ENCODE measurements at places on chromosomes 1 and 21. TPM values are rescaled to one million over a fixed set of nuclear protein-coding genes. Genes with fewer than 3 reads are reported as not detected.

The BARHL2 gene
- 1.5 TPM for total RNA-seq

The PLA2G2A gene
- not detected for total RNA-seq

The EDN2 gene
- not detected for total RNA-seq

GRCh38 chr21:36750576-36750959, 51.7 kb downstream of the SIM2 start:
- no peak for DNase-seq

GRCh38 chr1:21874778-21875547, 62.1 kb downstream of the HSPG2 start:
- DNase-seq = no peak

DNA sequence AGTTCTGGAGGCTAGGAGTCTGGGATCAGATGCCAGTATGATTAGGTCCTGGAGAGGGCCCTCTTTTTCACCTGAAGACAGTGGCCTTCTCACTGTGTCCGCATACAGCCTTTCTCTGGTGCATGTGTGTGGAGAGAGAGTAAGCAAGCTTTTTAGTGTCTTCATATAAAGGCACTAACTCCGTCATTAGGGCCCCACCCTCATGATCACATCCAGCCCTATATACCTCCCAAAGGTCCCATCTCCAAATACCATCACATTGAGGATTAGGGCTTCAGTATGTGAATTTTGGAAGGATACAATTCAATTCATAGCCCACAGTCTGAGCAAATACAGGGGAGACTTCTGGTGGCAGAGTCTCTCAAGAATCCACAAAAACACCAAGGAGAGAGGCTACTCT, 176.6 kb downstream of the BACH1 start:
- DNase-seq = no peak

DNA sequence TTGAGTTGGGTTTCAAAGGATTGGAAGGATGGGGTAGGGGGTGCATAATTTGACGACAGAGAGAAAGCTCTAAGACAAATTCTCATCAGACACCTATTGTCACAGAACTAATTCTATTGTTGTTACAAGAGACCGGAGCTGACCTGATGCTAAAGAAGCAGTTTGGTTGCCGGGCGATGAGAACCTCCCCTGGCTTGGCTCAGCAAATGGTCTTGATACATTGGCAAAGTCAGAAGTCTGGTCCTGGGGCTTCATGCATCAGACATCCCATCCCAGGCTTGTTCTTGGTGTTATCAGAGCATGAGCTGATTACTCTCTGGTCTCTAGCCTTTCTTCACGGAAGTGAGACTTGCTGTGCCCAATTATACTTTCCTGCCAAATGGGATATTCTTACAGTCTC, 15.4 kb downstream of the TRIM67 start:
- DNase-seq = no peak

GRCh38 chr1:29924017-29924431, 687.7 kb downstream of the PTPRU start:
- DNase-seq = no peak

GRCh38 chr1:10308001-10308400, 90.9 kb upstream of the PGD start:
- DNase-seq = no peak

DNA sequence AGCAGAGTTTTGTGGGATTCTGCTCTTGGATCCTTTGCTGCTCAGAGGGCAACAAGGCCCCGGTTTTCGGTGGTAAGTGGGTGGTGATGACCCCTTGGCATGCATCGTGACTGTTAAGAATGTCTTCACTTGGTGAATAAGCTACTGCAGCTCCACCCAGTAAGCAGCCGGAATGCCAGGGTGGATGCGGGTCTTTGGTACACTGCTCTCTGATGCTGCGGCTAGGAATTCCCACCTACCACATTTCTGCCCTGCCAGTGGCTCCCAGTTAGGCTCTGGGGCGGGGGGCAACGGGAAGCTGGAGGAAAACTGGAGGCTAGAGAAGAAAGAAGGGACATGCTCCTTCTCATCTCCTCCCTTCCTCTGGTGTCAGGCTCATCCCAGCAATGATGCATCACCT, 180.4 kb upstream of the GALNT2 start:
- no peak for DNase-seq
